ENCODE measurements at places on chromosomes 2 and 18.

GRCh38 chr2:239475161-239476028 lies 74.6 kb upstream of the HDAC4 start:
- no peak for DNase-seq

GRCh38 chr2:85830645-85831044 lies 58.1 kb downstream of the ST3GAL5 start:
- no peak for DNase-seq

DNA sequence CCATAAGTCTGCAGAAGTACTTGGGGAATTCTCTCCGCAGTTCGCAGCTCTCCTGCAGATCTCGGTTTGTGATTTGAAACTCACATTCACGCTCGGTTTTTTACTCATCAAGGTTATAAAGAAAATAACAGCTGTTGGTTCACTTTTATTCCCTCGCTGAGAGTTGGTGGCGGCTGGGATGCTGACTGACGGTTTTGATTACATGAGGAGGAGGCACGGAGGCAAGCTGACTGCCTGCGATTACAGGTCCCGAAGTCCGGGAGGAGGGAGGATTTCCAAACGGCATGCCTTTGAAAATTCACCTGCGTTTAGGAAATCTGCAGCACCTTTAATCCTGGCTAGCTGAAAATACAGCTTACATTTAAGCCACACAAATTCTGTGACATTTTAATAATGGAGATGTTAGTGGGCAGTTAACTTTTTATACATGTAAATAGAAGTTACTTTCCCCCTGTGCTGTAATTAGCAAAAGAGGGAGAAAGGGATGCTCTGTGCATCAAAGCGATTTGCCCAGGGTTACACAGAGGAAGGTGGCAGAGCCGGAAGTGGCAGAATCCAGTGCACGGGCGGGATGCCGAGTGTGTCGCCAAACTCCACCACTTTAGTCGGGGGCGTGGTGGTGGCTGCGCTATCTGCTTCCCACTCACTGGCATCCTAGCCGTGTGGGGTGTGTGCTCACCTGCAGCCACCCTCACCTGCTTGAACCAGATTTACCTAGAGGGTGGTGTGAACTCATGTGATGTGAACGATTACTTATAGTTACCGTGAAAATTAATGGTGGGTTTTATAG lies 14.7 kb downstream of the AGAP1 start:
- no peak for DNase-seq

GRCh38 chr2:57291209-57291608 lies 755.4 kb upstream of the VRK2 start:
- DNase-seq: no peak

GRCh38 chr2:140424471-140424870 lies 1644.3 kb upstream of the NXPH2 start:
- DNase-seq: no peak

DNA sequence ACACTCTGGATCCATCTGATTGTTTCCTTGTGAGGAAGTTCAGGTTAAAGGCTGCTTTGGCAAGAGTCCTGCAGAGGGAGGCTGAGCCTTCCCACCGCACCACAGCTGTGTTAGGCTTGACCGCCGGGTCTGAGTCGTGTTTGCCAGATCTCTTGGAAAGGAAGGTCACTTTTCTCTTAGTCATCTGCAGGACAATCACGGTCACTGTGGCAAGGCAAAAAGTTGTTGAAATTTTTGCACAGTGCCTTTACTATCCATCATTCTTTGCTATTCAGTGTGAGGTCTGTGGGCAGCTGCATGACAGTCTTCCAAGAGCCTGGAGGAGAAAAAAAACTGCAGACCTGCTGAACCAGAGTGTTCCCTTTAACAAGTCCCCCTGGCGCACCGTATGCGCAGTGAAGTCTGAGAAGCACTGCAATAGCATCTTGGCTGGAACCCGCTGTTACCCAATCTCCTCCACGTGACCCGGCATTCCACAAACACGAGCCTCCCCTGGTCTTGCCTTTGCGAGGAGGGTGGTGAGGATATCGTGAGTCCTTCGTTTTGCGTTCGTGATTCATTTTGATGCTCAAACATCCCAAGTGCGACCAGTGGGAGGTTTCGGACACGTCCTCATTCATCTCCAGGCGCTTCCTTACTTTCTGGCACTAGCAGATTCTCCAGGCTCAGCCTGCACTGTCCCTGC lies 23.0 kb downstream of the BIN1 start:
- DNase-seq: no peak

DNA sequence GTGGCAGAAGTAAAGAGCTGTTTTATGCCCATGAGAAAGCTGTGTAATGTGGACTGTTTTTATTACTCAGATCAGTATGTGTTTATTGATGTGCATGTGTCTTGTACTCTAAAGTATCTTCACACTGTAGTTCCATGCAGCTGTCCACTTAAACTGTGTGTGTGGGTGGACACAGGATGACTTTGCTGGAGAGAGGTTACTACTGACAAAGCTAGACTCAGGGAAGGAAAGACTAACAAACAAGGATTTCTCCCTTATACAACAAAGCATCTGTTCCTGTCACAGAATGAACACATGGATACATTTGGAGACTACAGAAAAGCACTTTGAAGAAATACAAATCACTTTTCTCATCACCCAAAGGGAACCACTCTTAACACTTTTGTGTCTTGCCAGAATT lies 10.0 kb downstream of the FHOD3 start:
- DNase-seq: no peak

DNA sequence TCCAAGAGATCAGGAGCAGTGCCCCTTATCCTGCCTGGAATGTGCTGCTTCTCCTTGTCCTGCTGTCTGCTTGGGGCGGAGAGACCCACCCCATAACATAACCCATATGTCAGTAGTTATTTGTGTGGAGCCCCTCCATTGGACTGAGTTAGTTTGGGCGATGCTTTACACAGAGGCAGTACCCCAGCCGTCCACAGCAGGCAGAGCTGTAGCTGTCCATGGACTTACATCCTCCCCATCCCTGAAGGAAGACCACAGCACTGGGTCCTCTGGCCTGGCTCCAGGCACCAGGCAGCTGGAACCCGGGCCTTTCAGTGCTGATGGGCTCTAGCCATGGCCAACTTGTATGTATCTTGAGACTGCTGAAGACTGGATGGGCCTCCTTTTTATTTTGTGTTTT lies 20.3 kb downstream of the GKN2 start:
- DNase-seq: no peak

- peak; percentile 9 for DNase-seq
Measured at GRCh38 chr2:56191617-56192016, 7.8 kb downstream of the CCDC85A start.

DNA sequence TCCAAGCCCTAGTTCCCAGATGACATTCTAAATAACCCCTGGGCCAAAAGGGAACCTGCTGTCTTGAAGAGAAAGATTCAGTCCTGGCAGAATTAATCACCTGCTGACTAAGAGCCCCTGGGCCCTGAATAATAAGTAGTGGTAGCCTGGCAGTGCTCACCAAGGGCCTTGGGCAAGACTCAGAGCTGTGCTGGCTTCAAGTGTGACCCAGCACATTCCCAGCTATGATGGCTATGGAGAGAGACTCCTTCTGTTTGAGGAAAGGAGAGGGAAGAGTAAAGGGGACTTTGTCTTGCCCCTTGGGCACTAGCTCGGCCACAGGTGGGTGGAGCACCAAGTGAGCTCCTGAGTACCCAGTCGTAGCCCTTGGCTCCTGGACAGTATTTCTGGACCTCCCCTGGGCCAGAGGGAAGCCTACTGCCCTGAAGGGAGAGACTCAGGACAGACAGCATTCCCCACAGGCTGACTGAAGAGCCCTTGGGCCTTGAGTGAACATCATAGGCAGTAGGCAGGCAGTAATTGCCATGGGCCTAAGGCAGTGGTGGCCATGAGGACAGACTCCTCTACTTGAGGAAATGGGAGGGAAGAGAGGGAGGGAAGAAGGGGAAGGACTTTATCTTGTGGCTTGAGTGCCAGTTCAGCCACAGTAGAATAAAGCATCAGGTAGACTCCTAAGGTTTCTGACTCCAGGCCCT lies 40.0 kb upstream of the INPP4A start:
- no peak for DNase-seq

- DNase-seq: no peak
Measured at GRCh38 chr2:217941886-217942728, 60.7 kb downstream of the TNS1 start.

DNA sequence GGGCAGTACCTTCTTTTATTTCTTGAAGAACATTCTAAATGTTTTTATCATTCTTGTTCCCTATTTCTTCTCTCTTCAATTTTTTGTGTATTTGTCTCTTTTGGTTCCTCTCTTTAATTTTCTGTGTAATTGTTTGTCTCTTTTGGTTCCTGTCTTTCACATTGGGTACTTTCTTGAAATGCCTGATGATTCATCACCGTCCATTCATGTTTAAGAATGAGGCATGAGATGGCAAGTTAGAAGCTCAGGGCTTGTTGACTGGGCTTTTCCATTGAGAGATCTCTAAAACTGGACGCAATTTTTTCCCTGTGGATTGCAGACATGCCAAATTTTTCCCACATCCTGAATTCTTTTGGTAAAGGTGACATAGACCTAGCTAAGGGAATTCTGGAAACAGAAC lies 33.7 kb upstream of the IL1R2 start:
- DNase-seq: no peak

DNA sequence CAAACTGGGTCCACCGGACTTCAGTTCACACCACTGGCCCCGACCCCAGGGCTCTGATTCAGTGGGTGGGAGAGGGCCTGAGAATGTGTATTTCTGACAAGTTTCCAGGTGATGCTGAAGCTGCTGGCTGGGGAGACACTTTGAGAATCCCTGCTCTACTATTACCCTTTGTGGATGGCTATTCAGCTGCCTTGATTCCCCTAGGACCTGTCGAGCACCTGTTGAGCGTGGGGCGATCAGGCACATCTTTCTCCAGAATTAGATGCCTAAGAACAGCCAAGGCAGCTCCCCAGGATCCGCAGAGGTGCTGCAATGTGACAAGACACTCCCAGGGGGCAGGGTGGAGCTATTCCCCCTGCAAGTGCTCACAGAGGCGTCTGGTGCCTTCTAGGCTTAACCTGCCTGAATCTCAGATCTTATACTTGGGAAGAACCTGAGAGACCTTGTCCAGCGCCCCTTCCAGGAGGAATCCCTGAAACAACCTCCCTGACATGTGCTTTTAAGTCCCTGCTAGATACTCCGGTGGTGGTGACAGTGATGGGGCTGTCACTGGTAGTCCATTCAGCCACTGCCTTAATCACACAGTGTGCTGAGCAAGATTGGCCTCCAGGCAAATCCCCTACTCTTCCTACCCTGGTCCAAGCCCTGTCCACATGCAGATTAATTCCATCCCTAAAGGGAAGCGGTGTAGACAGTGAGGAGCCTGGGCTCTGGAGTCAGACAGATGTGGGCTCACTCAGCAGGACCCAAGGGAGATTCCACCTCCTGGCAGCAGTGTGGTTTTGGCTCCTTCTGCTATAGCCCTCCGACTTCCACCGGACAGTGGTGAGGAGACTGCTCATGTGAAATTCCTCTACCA lies 43.4 kb upstream of the OTOF start:
- DNase-seq: peak; percentile 22

GRCh38 chr2:52456561-52457377 lies 1310.8 kb upstream of the CHAC2 start:
- no peak for DNase-seq

DNA sequence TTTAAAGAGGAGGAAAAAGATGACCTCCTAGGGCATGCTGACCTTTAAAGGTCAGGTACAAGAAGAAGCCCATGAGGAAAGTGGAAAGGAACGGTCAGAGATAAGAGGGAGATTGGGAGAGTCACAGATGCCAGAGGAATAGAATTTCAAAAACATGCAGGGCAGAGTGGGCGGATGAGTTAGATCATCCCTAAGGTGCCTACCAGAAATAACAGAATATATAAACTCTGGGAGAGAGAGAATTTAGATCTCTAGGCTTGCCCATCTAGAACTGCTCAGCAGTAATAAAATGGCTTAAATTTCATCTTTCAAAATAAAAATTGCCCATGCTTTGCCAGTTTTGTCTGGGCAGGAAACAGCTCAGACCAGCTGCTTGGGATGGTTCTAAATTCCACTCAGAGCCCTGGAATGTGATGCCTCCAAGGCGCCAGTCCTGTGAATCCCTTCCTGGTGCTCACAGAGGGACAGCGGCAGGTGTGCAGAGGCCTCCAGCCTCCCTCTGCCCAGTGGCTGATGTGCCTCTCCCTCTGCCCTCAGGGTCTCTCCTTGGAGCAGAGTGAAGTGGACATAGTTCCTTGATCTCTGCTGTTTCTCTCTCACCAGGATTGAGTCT lies 130.9 kb downstream of the ANTXR1 start:
- DNase-seq: no peak

- no peak for DNase-seq
Measured at GRCh38 chr2:45778720-45779171, 127.3 kb downstream of the PRKCE start.

DNA sequence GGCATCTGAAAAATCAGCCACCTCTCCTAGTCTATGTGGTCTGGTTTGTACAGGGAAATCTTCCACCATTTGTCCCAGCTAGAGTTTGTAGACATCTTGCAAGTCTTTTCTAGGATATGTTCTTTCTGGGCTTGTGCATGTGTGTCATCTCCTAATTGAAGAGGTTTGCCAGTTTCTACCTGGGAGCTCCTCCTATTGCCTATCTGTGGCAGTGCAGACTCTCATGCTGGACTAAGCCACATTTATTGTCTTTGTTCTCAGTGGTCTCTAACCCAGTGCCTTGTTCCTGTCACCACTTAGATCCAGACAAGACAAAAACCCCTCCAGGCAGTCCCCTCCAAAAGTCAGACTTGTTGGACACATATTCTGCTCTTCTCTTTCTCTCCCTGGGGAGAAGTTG lies 72.0 kb upstream of the MRPS9 start:
- DNase-seq: no peak

- no peak for DNase-seq
Measured at GRCh38 chr18:55764386-55764785, 176.4 kb upstream of the TCF4 start.

DNA sequence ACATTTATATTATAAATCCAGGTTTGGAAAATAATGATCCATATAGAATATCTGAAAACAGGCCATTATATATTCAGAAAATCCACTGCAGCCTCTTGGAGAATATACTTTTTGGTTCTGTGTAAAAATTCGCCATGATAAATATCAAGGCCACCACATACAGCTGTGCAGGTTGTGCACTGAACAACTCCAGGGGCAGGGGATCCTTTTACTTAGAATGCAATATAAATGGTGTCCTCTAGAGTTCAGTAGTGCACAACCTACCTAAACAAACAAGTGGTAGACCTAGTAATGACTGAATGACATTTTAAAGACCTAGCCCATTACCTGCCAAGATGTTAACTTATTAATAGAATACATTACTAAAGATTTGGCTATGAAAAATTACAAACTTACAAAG lies 22.4 kb downstream of the MOGAT1 start:
- peak; percentile 3 for DNase-seq

GRCh38 chr2:111927723-111928122 lies 29.3 kb downstream of the MERTK start:
- DNase-seq: no peak

- no peak for DNase-seq
Measured at GRCh38 chr2:45182667-45183295, 173.5 kb upstream of the SIX2 start.

- no peak for DNase-seq
Measured at GRCh38 chr2:44578471-44579093, 216.8 kb downstream of the CAMKMT start.

Measured in NCI-H1092 treated with DMSO at 0.1 percent for 48 hours (cell line).